Kidney glomerular epithelial cell (primary cell): ENCODE measurements at places on chromosomes 2 and 18.

DNA sequence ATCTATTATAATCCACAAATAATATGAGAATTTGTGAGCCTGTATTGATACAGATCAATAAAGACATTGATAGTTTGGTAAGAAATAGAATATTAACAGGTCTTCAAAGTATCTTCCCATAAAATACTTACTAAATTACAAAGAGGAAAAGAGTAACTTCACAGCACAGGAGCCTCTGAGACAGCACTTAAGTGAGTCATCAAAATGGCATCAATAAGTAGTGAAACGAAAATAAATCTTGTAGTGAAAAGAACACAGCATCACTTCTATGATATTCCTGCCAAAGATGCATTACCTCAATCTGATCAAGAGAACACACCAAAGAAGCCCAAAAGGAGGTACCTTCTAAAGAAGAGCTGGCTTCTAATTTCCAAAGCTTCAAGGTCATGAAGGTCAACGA is 116.4 kb downstream of the CBLN2 start:
- DNase-seq: peak; percentile 50

DNA sequence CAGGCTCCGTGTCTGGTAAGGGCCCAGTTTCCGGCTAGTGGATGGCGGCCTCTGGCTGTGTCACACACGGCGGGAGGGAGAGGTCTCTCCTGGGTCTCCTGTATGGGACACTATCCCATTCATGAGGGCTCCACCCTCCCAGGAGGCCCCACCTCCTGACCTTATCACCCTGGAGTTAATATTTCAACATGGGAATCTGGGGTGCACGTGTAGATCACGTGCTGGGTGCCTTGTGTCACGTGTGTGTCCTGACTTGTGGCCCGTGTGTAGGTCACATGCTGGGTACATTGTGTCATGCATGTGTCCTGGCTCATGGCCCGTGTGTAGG is 9.9 kb downstream of the NEU4 start:
- DNase-seq: no peak

GRCh38 chr18:48051945-48052840 is 121.7 kb upstream of the SMAD2 start:
- no peak for DNase-seq

GRCh38 chr2:2567776-2568175 is 236.7 kb upstream of the MYT1L start:
- DNase-seq: no peak

DNA sequence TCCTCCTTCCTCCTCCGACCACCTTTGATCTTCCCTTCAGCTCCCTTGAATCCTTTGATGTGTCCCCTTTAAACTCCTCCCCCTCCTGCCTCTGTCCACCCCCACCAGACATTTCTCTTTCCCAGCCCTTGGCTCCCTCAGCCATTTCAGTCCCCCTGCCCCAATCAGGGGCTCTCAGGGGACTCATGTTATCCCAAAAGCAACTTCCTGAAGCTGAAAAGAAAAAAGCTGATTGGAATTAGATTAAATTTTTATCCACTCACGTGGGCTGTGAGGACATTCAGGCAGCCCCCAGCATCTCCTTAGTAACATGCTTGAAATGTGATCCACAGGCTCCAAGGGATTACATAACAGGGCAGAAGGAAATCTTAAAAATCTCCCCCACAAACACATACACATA is 81.3 kb downstream of the NEURL3 start:
- DNase-seq: no peak

GRCh38 chr2:64873472-64873924 is 115.7 kb upstream of the SLC1A4 start:
- DNase-seq: peak; percentile 53

GRCh38 chr2:3606370-3607201 is 11.7 kb downstream of the COLEC11 start:
- no peak for DNase-seq

- DNase-seq: no peak
These were observed 451.4 kb downstream of the PID1 start for GRCh38 chr2:228819701-228820100.

- peak; percentile 89 for DNase-seq
These were observed 37.3 kb upstream of the TANK start for GRCh38 chr2:161122772-161123530.

GRCh38 chr18:76188097-76188496 is 306.9 kb downstream of the ZNF516 start:
- no peak for DNase-seq

DNA sequence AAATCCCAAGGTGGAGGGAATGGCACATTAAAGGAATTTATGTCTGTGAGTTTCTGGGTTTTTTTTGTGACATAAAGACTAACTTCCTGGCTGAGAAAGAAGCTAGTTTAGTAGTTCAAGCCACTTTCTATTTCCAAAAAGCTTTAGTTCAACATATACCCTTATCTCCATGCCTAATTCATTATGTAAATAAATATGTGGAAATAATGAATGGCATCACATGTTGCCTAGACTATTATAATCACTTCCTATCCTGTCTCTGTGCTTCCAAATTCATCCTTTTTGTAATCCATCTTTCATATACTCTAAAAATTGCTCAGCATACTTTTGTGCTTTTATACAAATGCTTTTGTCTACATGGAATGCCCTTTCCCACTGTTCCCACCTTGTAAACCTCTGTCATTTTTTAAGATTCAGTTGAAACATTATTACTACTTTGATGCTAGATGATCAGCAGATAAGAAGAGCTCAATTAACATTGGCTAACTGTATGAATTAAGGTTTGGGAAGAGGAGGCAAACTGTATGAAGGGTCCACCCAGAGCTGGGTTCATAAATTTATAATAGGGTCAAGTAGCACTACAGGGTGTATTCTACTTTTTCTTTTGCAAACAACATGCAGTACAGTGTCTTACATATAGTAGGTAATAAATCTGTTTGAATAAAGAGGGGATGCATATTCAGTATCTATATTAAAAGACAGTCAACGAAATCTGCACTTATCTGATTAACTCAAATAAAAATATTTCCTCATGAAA is 61.7 kb upstream of the MTIF2 start:
- no peak for DNase-seq

- no peak for DNase-seq
These were observed 43.9 kb downstream of the TBC1D8 start for GRCh38 chr2:101107241-101107640.

- no peak for DNase-seq
These were observed 159.4 kb downstream of the MYO1B start for GRCh38 chr2:191404568-191404991.

- no peak for DNase-seq
These were observed 50.9 kb downstream of the GALR1 start for GRCh38 chr18:77300579-77300978.

GRCh38 chr18:37965572-37965970 is 400.0 kb upstream of the CELF4 start:
- no peak for DNase-seq

DNA sequence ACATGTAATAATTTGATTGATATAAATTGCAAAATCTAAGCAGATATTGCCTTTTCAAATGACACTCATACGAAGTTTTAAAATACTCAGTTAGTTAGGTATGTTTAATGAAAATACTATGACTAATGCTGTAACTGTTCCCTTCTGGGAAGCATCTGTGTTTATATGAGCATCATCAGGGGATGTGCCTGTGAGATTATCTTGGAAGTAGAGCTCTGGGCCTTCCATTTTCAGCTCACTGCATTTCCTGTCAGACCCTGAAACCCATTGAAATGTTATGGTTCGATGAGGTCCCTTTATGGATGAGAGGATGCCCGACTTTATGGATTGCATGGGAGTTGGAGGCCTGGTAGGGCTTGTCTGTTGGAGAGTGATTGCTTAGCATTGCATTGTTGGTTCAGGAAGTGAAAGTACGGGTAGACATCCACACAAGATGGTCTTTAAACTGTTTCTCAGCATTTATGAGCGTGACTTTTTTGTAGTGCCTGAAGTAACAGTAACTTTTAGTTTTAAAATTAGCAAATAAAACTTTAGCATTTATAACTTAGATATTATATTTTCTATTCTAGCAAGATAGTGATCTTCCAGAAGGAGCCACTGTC is 28.7 kb downstream of the ELP2 start:
- peak; percentile 81 for DNase-seq

DNA sequence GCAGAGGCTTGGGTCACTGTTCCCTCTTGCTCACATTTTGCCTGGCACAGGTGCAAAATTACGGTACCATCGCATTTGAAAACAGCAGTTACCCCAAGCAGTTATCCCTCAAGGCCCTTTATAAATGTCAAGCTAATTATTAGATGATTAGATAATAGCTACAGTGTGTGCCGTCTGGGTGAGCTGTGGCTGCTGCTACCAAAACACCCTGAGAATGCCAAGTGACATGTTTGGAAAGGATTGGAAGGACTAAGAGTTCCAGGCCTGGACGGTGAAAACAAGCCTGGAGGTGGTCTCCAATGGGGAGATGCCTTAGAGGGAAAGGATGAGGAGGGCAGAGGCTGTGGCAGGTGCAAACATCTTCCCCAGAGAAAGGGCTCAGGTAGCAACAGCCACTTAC is 120.6 kb downstream of the CAPN13 start:
- no peak for DNase-seq

- no peak for DNase-seq
These were observed 41.6 kb downstream of the FBXO48 start for GRCh38 chr2:68425503-68425902.

DNA sequence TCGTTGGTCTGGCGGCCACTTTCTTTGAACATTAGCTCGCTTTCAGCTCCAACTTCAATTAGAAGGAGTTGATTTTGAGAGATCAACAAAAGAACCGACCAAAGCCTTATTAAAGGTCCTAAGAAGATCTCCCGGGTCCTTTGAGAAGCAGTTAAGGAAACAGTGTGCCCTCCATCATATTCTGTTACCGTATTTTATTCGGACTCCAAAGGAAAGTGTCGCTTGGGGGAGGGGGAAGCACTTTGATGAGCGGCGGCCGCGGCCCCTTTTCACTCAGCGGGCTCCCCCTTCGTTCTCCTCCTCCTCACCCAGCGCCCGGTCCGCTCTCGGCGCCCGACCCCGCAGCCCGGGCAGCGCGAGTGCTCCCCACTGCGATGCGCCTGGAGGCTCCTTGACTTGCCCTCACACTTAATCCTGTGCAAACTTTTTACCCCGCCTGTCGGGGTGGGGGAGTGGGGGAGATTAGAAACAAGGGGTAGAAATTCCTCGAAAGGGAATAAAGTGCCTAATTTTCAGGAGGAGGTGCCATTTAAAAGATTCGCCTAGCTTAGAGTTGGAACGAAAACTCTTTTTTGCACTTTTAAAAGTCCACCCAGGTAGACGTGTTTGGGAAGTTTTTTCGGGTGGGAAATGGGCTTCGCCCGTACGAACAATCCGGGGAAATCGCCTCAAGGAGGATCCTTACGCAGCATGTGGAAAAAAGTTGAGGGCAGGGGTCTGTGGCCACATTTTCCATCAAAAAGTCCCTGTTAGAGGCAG is 1.2 kb upstream of the OTX1 start:
- no peak for DNase-seq

DNA sequence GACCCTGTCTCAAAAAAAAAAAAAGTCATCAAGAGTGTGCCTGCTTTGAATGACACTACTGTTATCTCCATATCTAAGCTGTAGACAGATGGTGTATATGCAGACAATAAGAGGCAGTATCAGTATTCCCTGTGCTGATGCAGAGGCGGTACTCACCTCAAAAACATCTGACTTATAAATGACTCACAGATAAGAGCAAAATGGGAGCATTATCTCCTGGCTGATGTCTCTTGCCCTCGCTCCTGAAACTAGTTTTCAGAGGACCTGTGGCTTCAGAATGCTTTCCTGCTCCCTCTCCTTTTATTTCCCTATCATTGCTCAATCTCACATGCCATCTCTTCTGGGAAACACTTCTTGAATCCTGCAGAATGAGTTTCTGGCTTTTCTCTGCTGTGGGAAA is 289.6 kb downstream of the PTPRM start:
- DNase-seq: peak; percentile 4

GRCh38 chr18:76488190-76488589 is 6.9 kb downstream of the ZNF516 start:
- peak; percentile 48 for DNase-seq

GRCh38 chr2:74858281-74858680 is 24.4 kb downstream of the HK2 start:
- no peak for DNase-seq
